ENCODE measurements at places on chromosomes 11 and 22. TPM values are rescaled to one million over a fixed set of nuclear protein-coding genes. Genes with fewer than 3 reads are reported as not detected.
A peak's percentile ranks its signal among the peaks of the same experiment; 100 is the strongest.

Gene DDI1
- not detected for total RNA-seq

Gene TRIM29
- not detected for total RNA-seq

Gene SOX10
- not detected for total RNA-seq

Gene PRRG4
- total RNA-seq: 0.29 TPM

Gene C11orf97
- not detected for total RNA-seq

Gene CD3E
- 404 TPM for total RNA-seq

Gene VSIG2
- 0.48 TPM for total RNA-seq

Gene UCP3
- total RNA-seq: 3.7 TPM

Gene GPR83
- 0.19 TPM for total RNA-seq

Gene MYO18B
- 2.4 TPM for total RNA-seq

- H3K27me3 ChIP-seq: no peaks in the 10 kb centered on the region
- H3K27ac ChIP-seq: no peak overlapping the region
- peak; percentile 62 for DNase-seq
- peaks cover 5% of the 10 kb centered on the region for H3K4me1 ChIP-seq
- no peak overlapping the region for H3K4me3 ChIP-seq
- no peaks in the 10 kb centered on the region for H3K36me3 ChIP-seq
Measured at GRCh38 chr22:23984430-23984829, 4.5 kb downstream of the GSTT2 start.

DNA sequence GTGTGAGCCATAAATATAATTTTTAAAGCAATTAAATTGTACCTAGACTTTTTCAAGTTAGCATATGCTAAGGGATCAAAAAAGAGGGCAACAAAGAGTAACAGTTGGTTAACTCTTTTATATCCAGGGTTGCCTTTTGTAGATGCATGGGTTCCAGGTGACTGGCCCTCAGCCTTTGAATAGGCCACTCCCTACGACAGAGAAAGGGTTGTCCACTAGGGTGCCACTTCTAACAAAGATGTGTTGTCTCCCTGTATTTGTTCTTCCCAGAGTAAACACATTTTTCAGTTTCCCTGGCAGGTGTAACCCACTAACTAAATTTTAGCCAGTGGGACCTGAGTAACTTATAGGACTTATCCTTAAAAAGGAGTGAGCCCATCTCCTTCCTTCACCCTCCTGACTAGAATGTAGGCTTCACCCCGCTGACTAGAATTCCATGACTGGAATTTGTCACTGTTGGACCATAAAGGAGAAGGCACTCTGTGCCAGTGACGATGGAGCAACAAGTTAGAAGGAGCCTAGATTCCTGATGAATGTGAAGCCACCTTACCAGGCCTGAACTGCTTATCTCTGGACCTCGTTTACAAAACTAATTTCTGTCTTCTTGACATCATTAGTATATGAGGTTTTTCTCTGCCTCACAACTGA lies 16.6 kb downstream of the TUG1 start:
- H3K27ac ChIP-seq: no peak overlapping the region
- no peaks in the 10 kb centered on the region for H3K4me1 ChIP-seq
- DNase-seq: no peak
- H3K27me3 ChIP-seq: no peaks in the 10 kb centered on the region

- H3K4me1 ChIP-seq: no peaks in the 10 kb centered on the region
- peaks cover 6% of the 10 kb centered on the region for H3K27me3 ChIP-seq
- H3K27ac ChIP-seq: no peak overlapping the region
- no peak for DNase-seq
- H3K36me3 ChIP-seq: no peaks in the 10 kb centered on the region
Measured at GRCh38 chr11:27837895-27838563, 137.8 kb upstream of the BDNF start.

DNA sequence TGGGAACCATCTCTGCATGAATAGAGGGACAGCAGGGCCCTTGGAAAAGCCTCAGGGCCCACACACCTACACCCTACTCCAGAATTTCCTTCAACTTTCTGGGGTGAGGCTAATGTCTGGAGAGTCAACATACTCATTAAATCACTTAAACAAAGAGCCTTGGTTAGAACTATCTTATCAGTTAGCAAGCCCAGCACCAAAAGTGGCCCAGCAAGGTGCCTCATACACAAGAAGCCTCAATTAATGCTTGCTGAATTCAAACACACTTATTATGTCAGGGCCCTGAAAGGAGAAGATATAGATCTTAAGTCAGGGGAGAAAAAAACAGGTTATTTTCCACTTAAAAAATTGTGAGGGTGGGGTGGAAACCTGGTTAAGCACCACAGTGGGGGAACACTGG lies 61.4 kb downstream of the C11orf58 start:
- no peak overlapping the region for H3K4me3 ChIP-seq
- no peak for DNase-seq
- H3K4me1 ChIP-seq: peaks cover 20% of the 10 kb centered on the region
- H3K27ac ChIP-seq: no peak overlapping the region
- no peaks in the 10 kb centered on the region for H3K27me3 ChIP-seq

GRCh38 chr11:92776676-92777075 lies 192.8 kb upstream of the MTNR1B start:
- no peak overlapping the region for H3K4me3 ChIP-seq
- H3K27ac ChIP-seq: no peak overlapping the region
- H3K27me3 ChIP-seq: peaks cover 5% of the 10 kb centered on the region
- H3K36me3 ChIP-seq: no peaks in the 10 kb centered on the region
- DNase-seq: no peak

- no peak overlapping the region for H3K4me3 ChIP-seq
- H3K27ac ChIP-seq: peak overlapping the region; percentile 10
- no peak for DNase-seq
- H3K27me3 ChIP-seq: no peaks in the 10 kb centered on the region
- no peaks in the 10 kb centered on the region for H3K36me3 ChIP-seq
Measured at GRCh38 chr11:116910378-116910777, 73.0 kb upstream of the APOA1 start.

- no peaks in the 10 kb centered on the region for H3K27me3 ChIP-seq
- no peaks in the 10 kb centered on the region for H3K36me3 ChIP-seq
- H3K4me3 ChIP-seq: no peak overlapping the region
- H3K27ac ChIP-seq: no peak overlapping the region
- no peak for DNase-seq
Measured at GRCh38 chr22:42418811-42419242, 13.4 kb downstream of the NFAM1 start.

GRCh38 chr22:46770726-46771125 lies 8.3 kb downstream of the TBC1D22A start:
- H3K27me3 ChIP-seq: no peaks in the 10 kb centered on the region
- peak overlapping the region; percentile 76 for H3K4me3 ChIP-seq
- DNase-seq: no peak

- peak overlapping the region; percentile 8 for H3K27ac ChIP-seq
- no peak overlapping the region for H3K4me3 ChIP-seq
- no peak for DNase-seq
- H3K27me3 ChIP-seq: no peaks in the 10 kb centered on the region
- H3K36me3 ChIP-seq: peaks cover 2% of the 10 kb centered on the region
Measured at GRCh38 chr11:45936511-45937054, 14.1 kb downstream of the LARGE2 start.

DNA sequence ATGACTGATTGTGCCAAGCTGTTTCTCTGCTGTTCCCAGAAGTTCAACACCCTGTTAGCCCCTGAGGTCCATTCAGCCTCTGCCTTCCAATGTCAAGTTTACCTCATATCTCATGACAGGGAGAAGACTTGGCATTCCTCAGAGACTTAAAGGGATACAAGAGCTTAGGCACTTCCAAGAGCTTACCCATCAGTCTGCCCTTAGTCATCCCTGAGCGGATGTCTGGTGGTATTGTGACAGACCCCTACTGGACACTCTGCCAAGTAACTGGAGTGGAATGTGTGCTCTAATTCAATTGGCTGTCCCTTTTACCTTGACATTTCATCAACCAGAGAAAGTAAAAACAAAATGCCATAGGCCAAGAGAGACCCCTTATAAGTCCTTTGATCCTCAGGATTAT lies 151.5 kb downstream of the AASDHPPT start:
- no peaks in the 10 kb centered on the region for H3K27me3 ChIP-seq
- no peak for DNase-seq
- H3K27ac ChIP-seq: no peak overlapping the region

DNA sequence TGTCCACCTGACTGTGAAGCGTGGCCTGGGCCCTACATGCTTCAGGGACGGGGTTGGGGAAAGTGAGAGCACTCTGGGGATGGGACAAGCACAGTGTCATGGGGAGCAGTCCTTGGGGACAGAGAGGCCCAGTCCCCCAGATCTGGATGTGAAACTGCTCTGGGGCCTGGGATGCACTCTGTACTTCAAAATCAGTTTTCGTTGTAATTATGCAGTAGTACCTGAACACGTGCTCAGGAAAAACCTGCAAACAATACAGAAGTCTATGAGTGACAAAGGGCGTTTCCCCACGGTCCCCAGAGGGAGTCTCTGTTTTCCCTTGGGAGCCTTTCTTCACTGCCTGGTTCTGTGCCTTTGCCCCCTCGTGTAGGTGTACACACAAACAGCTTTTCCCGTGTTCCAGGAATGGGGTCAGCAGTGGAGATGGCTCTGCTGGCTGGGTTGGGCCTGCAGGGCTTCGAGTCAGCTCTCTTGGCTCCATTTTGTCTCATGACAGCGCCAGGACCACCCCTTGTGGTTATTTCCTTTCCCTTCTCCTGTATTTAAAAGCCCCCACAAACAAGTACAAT lies 5.2 kb upstream of the TNFRSF13C start:
- H3K27me3 ChIP-seq: no peaks in the 10 kb centered on the region
- no peak overlapping the region for H3K4me3 ChIP-seq
- H3K36me3 ChIP-seq: no peaks in the 10 kb centered on the region
- peaks cover 18% of the 10 kb centered on the region for H3K4me1 ChIP-seq
- DNase-seq: no peak

DNA sequence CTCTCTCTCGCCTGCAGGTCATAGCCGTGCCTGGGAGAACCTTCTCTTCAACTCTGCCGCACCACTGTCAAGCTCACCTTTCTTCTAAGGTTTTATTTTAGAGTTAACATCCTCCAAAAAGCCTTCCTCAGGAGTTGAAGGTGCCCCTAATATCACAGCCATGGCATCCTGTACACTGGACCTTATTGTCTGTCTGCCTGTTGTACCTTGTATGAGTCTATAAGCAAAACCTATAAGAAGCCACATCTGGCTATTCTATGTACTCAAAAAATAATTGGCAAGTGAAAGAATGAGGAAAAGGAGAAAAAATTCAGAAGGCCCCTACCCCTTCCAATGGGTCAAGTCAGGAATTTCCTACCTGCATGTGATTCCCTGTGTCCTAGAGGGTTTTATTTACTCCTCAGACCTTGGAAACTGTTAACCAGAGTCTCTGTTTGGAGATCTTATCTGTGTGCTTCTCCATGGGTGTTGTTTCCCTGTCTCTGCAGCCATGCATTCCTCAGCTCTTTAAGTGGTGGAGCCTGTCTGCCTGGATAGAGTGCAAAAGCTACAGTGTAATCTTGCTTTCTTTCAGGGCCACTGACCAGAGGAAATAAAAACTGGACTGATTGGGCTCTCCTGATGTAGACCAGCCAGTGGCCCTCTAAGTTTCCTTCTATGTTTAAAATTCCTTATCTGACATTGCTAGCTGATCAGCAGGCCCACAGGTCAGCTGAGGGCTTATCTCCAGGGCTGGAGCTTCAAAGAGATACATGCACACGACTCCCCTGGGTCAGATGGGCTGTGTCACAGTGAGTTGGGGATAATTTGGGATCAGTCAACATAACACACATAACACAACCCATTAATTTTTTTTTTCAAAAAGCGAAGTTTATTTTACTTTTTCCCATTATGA lies 37.6 kb upstream of the TMEM135 start:
- no peaks in the 10 kb centered on the region for H3K36me3 ChIP-seq
- H3K4me1 ChIP-seq: peaks cover 7% of the 10 kb centered on the region
- no peaks in the 10 kb centered on the region for H3K27me3 ChIP-seq
- H3K4me3 ChIP-seq: no peak overlapping the region

- H3K27me3 ChIP-seq: peaks cover 58% of the 10 kb centered on the region
Measured at GRCh38 chr11:75112200-75112599, 15.5 kb upstream of the OR2AT4 start.

- H3K4me3 ChIP-seq: no peak overlapping the region
- DNase-seq: no peak
- no peaks in the 10 kb centered on the region for H3K36me3 ChIP-seq
- no peak overlapping the region for H3K27ac ChIP-seq
- H3K27me3 ChIP-seq: no peaks in the 10 kb centered on the region
- peaks cover 1% of the 10 kb centered on the region for H3K4me1 ChIP-seq
Measured at GRCh38 chr11:72174302-72175070, 17.5 kb upstream of the FOLR1 start.

- no peak overlapping the region for H3K4me3 ChIP-seq
- no peak overlapping the region for H3K27ac ChIP-seq
- DNase-seq: no peak
- H3K36me3 ChIP-seq: no peaks in the 10 kb centered on the region
Measured at GRCh38 chr11:95297680-95298452, 66.9 kb upstream of the SESN3 start.

DNA sequence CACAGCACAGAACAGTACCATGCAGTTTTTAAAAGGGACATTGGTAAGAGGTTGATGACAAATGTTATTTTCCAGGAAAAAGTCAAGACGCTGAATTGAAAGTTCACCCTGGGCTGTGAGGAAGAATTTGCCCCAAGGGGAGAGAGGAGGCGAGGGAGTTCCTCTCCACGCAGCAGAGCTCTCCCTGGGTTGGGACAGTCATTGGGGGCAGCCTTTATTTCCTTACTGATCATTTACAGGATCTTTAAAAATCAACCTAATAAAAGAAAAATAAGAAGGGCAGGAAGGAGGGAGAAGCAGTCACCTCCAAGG lies 49.9 kb upstream of the WNT7B start:
- no peak overlapping the region for H3K27ac ChIP-seq
- DNase-seq: no peak
- H3K4me3 ChIP-seq: peak overlapping the region; percentile 66
- H3K4me1 ChIP-seq: peaks cover 4% of the 10 kb centered on the region

DNA sequence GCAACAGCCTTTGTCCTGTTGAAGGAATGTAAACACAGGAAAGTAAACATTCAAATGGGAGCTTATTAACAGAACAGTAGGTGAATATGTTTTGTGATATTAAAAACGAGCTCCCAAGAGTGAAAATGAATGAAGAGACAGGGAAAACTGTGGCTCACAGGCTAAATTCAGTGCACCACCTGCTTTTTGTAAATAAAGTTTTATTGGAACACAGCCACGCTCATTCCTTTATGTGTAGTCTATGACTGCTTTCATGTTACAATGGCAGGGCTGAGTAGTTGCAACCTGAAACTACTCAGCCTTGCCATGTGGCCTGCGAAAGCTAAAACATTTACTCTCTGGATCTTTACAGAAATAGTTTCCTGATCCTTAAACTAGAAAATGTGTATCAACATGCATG lies 136.9 kb downstream of the MYO18B start:
- no peaks in the 10 kb centered on the region for H3K4me1 ChIP-seq
- H3K27ac ChIP-seq: no peak overlapping the region
- H3K27me3 ChIP-seq: peaks cover 35% of the 10 kb centered on the region
- H3K4me3 ChIP-seq: no peak overlapping the region
- no peak for DNase-seq
- H3K36me3 ChIP-seq: no peaks in the 10 kb centered on the region
